Activated CD4-positive, alpha-beta T cell treated with anti-CD3 and anti-CD28 coated beads, Interleukin-2, amount 10 ng/mL, durations not matched to agents 7 days and 5 days (primary cell): ENCODE measurements at places on chromosomes 7 and 10.

- no peaks in the 10 kb centered on the region for H3K4me1 ChIP-seq
- H3K27me3 ChIP-seq = no peaks in the 10 kb centered on the region
- H3K36me3 ChIP-seq = no peaks in the 10 kb centered on the region
- H3K4me3 ChIP-seq = no peak overlapping the region
- no peak overlapping the region for H3K27ac ChIP-seq
- DNase-seq = no peak
Observed at GRCh38 chr7:3592401-3593134, 291.5 kb downstream of the SDK1 start.

GRCh38 chr7:5578495-5578894 lies 154.9 kb upstream of the TNRC18 start:
- H3K27me3 ChIP-seq = peaks cover 21% of the 10 kb centered on the region
- no peak for DNase-seq
- H3K4me1 ChIP-seq = peaks cover 8% of the 10 kb centered on the region
- no peak overlapping the region for H3K27ac ChIP-seq
- H3K4me3 ChIP-seq = no peak overlapping the region

DNA sequence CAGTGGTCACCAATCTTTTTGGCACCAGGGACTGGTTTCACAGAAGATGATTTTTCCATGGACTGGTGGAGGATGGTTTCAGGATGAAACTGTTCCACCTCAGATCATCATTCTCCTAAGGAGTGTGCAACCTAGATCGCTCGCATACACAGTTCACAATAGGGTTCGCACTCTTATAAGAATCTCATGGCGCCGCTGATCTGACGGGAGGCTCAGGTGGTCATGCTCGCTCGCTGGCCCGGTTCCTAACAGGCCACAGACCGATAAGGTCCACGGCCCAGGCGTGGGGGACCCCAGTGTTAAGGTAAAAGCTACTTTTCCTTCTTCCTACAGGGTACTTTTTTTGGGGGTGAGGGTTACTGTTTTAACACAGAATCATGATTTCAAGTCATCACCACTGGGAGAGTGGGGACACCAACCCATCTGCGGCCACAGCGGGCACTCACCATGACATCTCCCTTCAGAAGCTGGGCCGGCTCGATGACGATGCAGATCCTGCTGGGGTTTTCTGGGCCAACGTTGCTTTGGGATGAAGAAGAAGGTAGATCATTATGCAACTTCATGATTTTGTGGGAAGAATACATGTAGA lies 170.5 kb downstream of the TNS3 start:
- no peaks in the 10 kb centered on the region for H3K36me3 ChIP-seq
- no peak for DNase-seq
- no peak overlapping the region for H3K27ac ChIP-seq
- no peaks in the 10 kb centered on the region for H3K27me3 ChIP-seq
- no peaks in the 10 kb centered on the region for H3K4me1 ChIP-seq

DNA sequence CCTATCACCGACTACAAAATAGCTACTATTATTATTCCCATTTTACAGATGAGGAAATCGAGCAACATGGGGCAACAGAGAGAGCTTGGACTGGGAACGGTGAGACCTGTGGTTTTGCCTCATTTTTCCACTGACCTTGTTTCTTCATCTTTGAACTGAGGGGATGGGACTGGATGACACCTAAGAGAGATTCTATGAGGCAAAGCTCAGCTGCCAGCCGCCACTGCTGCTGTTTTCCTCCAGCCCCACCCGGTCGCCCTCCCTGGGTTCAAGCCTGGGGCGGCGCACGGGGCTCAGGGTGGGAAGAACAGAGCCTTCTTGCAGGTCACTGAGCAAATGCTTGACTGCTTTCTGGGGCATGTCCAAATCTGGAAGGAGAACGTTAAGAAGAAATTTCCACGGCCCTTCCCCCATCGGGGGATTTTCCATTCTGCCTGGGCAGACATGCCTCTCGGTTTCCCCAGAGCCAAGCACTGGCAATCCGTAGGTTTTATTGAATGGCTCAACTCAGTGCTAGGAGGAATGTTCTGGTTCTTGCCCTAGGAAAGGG lies 12.3 kb downstream of the DDIT4 start:
- peak overlapping the region; percentile 2 for H3K27ac ChIP-seq
- no peaks in the 10 kb centered on the region for H3K36me3 ChIP-seq
- H3K4me1 ChIP-seq = peaks cover 43% of the 10 kb centered on the region
- H3K27me3 ChIP-seq = no peaks in the 10 kb centered on the region

- no peak overlapping the region for H3K4me3 ChIP-seq
- DNase-seq = no peak
- H3K36me3 ChIP-seq = peaks cover 2% of the 10 kb centered on the region
- peaks cover 80% of the 10 kb centered on the region for H3K27me3 ChIP-seq
- no peak overlapping the region for H3K27ac ChIP-seq
- H3K4me1 ChIP-seq = peaks cover 28% of the 10 kb centered on the region
Observed at GRCh38 chr10:101217450-101218281, 11.6 kb downstream of the LBX1 start.

- H3K4me1 ChIP-seq = no peaks in the 10 kb centered on the region
- H3K36me3 ChIP-seq = no peaks in the 10 kb centered on the region
- no peak overlapping the region for H3K4me3 ChIP-seq
- DNase-seq = no peak
Observed at GRCh38 chr10:52566471-52567246, 205.9 kb downstream of the MBL2 start.

GRCh38 chr7:71625545-71625944 lies 493.6 kb downstream of the GALNT17 start:
- H3K4me1 ChIP-seq = no peaks in the 10 kb centered on the region
- H3K36me3 ChIP-seq = no peaks in the 10 kb centered on the region
- no peaks in the 10 kb centered on the region for H3K27me3 ChIP-seq
- no peak overlapping the region for H3K4me3 ChIP-seq
- H3K27ac ChIP-seq = no peak overlapping the region
- DNase-seq = no peak

DNA sequence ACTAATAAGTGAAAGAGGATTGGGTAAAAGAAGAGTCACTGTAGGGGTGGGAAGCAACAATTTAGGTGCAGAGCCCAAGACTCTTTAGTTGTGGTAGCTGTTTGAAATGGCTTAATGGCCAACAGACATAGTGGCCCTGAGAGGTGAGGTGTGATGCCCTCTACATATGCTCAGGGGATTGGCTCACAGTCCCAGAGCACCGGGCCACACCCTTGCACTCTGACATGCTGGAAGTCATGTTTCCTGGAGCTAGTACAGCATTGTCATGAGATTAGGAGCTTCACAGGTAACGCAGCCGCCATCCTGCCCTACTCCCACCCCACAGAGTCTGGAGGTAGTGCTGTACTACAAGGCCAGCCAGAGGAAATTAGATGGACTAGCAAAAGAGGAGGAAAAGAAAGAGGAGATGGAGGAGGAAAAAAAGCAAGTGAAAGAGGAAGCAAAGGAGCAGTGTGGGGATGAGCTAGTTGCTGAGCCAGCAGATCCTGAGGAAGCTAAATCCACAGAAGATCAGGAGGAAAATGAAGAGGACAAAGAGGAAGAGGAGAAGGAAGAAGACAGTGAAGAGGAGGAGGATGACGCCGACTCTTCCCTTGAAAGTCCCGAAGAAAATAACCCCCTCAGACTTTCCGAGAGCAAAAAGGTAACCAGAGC lies 14.8 kb upstream of the FLNC start:
- DNase-seq = no peak
- no peaks in the 10 kb centered on the region for H3K27me3 ChIP-seq
- H3K36me3 ChIP-seq = no peaks in the 10 kb centered on the region
- peaks cover 4% of the 10 kb centered on the region for H3K4me1 ChIP-seq
- H3K27ac ChIP-seq = no peak overlapping the region
- H3K4me3 ChIP-seq = no peak overlapping the region

DNA sequence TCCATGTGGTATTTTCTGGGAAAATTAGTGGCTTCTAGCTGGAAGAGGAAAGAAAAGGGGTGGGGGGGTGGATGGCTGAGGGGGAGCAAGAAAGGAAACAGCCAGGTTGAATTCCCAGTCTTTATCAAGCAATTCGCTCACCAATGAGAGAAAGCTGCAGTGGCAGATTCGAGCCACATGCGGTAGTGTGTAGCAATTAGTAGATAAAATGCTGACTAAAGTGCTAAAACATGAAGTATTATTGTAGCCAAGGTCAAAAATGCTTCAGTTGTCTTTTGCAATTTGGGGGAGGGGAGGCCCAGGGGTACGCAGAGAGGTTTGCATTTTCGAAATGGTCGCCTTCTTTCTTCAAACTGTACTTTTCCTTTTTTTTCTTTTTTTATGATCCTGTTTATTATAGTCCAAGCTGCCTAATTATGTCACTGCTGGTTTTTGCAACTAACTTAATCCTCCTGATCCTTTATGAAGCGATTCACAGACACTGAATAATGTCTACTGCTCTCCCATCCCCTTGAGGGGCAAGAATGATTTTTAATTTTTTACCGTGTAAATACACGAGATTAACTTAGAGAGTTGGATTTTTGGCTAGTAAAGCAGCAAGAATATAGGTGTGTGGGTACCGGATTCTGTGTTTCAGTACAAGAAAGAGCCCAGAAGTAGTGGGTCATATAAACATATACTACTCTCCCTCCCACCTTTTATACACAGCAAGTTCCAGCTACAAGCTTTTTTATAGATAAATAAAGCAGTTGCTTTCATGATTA lies 3.6 kb upstream of the ARID5B start:
- DNase-seq = peak; percentile 27
- peak overlapping the region; percentile 100 for H3K27ac ChIP-seq
- H3K27me3 ChIP-seq = no peaks in the 10 kb centered on the region
- peak overlapping the region; percentile 23 for H3K4me3 ChIP-seq
- H3K4me1 ChIP-seq = peaks cover 31% of the 10 kb centered on the region

DNA sequence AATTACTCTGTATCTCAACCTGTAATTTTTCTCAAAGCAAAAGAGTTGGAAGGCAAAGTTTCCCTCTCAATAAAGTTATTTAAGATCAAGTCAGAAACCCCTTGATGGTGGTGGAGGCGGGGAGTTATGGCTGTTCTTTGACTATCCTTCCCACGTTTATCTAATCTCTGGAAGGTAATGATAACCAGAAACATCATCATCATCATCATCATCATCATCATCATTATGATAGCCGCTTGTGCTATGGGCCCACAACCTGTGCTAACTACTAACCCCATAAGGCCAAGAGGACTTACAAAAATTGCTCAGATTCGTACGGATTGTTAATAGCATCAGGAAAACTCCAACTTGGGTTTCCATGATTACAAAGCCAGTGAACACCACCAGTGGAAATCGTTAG lies 502.3 kb downstream of the SH2D4B start:
- H3K36me3 ChIP-seq = no peaks in the 10 kb centered on the region
- H3K27ac ChIP-seq = no peak overlapping the region
- no peak for DNase-seq
- peaks cover 3% of the 10 kb centered on the region for H3K27me3 ChIP-seq

- peaks cover 44% of the 10 kb centered on the region for H3K4me1 ChIP-seq
- H3K27ac ChIP-seq = peak overlapping the region; percentile 87
- peak; percentile 72 for DNase-seq
- no peaks in the 10 kb centered on the region for H3K27me3 ChIP-seq
- H3K4me3 ChIP-seq = peak overlapping the region; percentile 76
Observed at GRCh38 chr10:91162495-91163268, 57.8 kb upstream of the PCGF5 start.

DNA sequence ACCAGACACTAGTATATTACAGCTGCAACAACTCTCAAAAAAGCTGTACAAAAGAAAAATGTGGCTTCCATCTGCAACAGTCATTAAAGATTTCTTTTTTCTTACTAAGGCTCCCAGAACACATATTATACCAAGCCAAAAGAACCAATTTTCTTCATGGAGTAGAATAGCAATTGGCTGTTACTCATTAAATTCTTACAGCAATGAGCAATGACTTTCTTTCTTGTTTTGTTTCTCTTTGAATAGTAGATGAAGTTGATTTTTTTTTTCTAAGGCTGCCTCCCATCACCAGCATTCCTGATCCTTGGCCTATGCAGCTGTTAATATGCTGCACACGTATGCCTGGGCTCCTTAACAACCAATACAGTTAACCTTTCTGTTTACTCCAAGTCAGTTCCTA lies 36.6 kb upstream of the SPOCK2 start:
- H3K4me1 ChIP-seq = peaks cover 41% of the 10 kb centered on the region
- no peak for DNase-seq
- no peak overlapping the region for H3K4me3 ChIP-seq
- H3K27ac ChIP-seq = no peak overlapping the region

DNA sequence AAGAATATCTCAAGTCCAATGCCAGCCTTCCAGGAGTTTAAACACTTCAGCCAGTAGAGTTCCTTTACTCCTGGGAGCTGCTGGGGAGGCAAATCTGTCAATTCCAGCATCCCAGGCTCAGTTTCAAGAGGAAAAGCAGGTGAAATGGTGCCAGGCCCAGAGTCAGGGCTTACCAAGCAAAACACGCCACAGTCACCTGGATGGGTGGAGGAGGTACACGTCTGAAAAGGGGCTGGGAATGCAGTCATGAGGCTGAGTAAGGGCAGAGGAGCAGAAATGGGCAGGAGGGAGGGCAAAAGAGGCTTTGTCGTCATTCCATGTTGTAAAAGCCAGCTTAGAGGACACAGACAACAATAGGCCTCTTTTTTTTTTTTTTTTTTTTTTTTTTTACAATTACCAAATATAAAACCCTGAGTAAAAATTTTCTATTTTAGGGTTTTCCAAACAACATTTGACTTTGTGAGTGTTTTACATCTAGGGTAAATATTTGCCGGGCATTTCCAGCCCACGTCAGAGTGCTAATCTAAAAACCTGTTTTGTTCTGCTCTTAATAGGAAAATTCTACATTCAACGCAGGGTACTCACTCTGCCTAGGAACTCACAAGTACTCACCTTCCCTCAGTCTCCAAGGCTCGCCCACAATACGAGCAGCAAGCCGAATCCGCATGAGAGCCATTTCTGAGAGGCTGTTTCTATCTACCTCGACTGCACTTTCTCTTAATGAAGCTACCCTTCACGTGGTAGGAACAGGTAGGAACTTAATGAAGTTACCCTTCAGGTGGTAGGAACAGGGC lies 21.2 kb downstream of the GFRA1 start:
- H3K36me3 ChIP-seq = no peaks in the 10 kb centered on the region
- H3K27ac ChIP-seq = no peak overlapping the region
- H3K27me3 ChIP-seq = no peaks in the 10 kb centered on the region

DNA sequence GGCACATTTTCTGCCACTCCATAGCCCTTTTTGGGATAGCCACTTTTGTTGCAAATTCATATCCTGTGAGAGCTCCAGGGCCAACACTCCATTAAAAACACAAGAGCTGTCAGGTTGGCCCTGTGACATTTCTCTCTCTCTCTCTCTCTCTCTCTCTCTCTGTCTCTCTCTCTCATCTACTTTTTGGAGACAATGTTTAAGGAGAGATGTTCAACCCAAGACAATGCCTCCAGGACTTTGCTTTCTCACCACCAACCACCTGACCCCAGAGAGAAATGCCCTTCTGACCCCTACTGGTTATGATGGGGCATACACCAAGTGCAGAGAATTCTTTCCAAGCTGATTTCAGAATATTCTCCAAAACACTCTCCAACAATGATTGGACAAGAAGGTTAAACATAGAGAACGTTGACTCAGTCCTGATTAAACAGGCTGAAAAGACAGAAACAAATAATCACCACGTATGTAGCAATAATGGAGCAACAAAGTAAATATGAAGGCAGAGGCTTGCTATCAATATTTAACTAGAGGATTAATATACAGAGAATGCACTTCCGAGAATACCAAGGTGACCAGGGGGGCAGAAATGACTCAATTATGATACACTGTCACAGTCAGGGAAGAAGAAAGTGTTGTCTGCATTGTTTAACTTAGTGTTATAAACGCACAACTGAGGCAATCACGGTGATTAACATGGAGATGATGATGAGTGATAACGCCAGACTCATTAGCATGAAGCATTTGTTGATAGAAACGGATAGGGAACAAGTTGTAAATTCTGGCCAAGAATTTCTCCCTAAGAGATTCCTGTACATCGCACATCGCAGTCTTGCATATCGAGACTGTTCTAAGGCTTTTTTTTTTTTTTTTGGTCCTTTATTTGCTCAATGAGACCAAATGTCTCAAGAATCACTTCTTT lies 178.5 kb downstream of the NRP1 start:
- peaks cover 42% of the 10 kb centered on the region for H3K4me1 ChIP-seq
- no peak overlapping the region for H3K4me3 ChIP-seq
- peaks cover 5% of the 10 kb centered on the region for H3K36me3 ChIP-seq
- H3K27me3 ChIP-seq = peaks cover 2% of the 10 kb centered on the region
